ENCODE measurements at places on chromosomes 4 and X.

DNA sequence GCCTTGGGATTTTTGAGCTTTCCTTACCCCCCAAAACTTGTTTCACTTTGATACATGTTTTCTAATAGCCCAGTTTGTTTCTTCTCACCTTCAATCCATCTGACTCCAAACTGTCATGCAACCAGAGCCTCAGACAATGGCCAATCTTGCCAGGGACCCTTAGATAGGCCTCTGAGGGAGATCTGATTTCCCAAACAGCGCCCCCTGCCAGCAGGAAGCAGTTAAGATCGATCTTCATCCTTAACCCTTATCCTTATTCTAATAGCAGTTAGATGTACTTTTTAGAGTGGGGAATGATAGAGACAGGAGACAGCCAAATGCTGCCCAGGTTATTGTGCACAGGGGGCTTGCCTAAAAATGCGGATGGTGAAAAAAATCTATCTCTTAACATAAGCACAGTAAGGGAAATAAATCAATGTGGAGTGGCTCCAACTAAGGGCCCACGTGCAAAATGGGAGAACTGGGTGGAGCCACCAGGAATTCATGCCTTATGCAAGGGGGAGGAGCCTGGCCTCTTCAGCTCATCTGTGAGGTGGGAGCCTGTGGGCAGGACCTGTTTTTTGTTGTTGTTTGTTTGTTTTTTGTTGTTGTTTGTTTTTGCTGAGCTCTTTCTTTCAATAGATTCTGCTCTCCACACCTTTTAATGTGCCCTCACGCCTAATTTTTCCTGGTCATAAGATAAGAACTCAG is 833.6 kb upstream of the AGA start:
- no peak for DNase-seq

DNA sequence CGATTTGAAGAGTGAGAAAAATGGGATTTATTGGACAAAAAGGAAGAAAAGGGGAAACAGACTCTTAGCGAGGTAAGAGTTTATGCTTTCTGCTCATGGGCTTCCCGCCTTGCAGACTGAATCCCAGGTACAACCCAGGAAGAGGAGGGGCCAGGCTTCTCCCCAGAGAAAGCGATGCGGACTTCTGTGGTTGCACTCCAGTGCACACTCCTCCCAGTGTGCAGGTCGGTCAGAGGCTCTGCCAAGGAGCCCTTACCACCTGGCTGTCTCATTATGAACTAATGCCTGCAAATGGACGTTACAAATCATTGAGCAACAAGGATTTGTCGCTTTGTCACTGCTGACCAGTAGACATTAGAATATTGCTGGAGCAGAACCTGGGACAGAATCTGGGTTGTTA is 39.9 kb upstream of the GLRA2 start:
- DNase-seq: peak; percentile 73

DNA sequence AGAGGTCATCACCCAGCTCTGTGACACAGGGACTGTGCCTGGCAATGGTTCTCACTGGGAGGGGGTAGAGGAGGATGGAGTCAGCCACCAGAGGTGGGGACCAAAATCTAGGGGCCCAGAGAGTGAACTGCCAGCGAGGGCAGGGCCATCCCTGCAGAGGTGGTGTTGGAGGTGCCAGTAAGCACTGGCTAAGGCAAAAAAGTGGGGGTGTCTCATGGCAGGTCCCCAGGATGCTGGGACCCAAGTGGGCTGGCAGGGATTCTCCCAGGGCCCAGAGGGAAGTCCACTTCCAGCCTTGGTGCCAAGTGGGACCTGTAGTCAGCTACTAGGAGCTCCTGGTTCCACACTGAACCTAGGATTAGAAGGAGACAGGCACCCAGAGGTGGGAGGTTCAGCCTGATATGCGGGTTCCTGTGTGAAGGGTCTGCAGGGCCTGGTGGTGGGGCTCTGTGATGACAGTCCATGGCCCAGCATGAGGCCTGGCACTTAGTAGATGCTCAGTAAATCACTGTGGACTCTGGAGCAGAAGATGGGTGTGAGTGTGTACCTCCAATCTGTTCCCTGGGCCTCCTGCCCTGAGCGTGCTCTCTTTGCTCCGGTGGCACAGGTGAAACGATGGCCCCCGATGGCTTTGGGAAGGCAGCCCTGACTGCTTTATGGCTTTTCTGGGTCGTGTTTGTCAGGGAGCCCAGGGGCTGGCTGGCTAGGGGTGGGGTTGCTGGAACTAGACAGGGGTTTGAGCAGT is 81.5 kb downstream of the PSAPL1 start:
- DNase-seq: no peak

DNA sequence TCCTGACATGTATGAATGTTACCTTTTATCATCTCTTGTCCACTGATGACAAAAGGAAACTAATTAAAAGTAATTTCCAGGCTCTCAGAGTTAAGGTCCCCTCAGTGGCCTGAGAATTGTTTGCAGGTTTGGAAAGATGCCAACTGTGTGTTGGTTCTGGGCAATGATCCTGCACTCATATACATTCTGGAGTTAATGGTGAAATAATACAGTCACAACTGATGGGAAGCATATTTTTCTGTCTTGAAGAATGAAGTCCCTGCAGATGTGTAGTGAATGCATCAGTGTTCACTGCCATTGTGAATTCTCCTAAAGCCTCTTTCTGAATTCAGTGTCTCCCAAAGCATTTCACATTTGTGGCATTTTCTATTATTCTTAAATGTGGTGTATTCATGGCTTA is 238.1 kb upstream of the PPP1R2C start:
- DNase-seq: no peak

- no peak for DNase-seq
Observed at GRCh38 chrX:67415937-67416336, 127.9 kb upstream of the AR start.

- DNase-seq: no peak
Observed at GRCh38 chr4:116539744-116540143, 545.6 kb downstream of the TRAM1L1 start.

- no peak for DNase-seq
Observed at GRCh38 chr4:81600520-81601357, 129.0 kb upstream of the RASGEF1B start.

DNA sequence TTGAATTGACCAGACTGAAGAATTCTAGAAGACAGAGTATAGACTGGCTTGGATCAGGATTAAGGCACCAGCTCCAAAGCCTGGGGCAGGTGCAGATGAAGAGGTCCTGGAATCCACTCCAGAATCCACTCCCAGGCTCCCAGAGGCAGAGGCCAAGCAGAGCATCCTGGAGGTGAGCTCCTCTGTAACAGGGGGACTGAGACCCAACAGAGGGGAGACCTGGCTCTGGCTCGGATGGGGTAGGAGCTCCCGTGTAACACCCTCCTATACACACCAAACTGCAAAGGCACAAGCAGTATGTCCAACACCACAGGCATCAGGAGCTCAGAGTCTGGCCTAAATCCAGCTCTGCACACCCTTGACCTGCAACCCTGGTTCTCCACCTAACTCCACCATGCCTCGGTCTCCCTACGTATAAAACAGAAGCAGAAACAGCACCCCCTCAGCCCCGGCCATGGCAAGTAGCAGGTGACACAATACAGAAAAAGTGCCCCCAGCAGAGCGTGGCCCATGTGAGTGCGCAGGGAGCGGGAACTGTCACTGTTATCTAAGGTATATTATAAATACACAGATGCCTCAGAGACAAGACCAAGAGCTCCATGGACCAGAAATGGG is 14.9 kb downstream of the RNF212 start:
- DNase-seq: no peak

GRCh38 chrX:107273795-107274194 is 67.4 kb downstream of the DNAAF6 start:
- DNase-seq: no peak

All from thyroid gland (tissue), 4 donors.